ENCODE measurements at places on chromosomes 2 and 18. TPM values are rescaled to one million over a fixed set of nuclear protein-coding genes. Genes with fewer than 3 reads are reported as not detected.

The TNS1 gene
- 21.2 TPM for total RNA-seq

The DLX1 gene
- not detected for total RNA-seq

The SPATA3 gene
- total RNA-seq: not detected

The TWIST2 gene
- not detected for total RNA-seq

The ALS2 gene
- total RNA-seq: 15.3 TPM

Measured in activated naive CD8-positive, alpha-beta T cell treated with anti-CD3 and anti-CD28 coated beads, Interleukin-2, amount 10 ng/mL, durations not matched to agents 7 days and 5 days (primary cell).